ENCODE measurements at places on chromosomes 7 and 10.

DNA sequence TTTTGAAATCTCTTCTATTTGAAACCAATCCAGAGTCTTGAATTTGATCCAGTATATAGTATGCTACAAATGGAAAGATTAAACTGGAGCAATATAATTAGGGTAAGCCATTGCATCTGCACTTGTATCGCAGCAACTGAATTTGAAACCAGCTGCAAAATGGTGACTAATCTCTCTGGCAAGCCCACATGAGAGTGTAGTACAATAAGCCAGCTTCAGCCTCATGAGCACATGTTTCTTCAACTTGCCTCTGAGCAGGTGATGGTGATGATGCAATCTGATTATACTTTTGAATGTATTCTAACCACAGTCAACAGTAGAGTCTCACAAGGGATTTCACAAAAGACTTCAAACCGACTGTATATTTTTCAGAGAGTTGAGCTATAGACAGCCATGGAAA, 829 bp upstream of the RPA3 start:
- DNase-seq: no peak

DNA sequence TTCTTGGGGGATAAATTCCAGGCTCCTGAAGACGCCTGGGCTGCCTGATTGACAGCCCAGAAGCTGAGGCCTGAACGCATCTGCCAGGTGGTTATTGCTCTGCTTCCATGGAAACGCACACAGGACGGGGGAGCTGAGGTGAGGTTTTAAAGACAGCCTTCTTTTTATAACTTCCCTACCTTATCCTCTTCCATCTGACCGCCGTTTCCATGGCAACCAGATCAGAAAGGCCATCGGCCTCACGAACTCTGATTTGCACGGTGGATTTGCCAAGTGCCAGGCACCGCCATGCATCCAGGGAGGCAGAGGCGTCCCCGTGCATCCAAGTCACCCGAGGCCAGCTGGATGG, 260.9 kb downstream of the ADARB2 start:
- no peak for DNase-seq

DNA sequence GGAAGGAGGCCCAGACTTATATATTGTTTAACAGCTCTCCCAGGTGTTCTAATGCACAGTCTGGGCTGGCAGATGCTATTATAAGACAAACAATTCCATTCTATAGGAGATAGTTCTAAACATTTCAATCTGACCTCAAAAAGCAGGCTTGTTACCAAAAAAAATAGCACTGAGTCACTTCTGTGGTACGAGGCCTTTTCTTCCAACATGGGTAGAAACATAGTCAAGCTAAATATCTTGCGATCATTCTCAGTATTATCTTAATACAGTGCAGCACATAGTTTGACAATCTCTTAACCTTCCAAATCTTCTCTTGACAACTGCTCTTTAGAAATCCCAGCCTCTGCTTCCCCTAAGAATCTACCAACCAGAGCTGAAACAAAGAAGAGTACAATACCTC, 46.6 kb upstream of the MKX start:
- DNase-seq: no peak

- no peak for DNase-seq
Measured at GRCh38 chr7:65731562-65732035, 141.3 kb upstream of the VKORC1L1 start.

- DNase-seq: no peak
Measured at GRCh38 chr7:10076660-10077300, 896.9 kb upstream of the PHF14 start.

GRCh38 chr7:107638594-107638993, 22.0 kb upstream of the SLC26A4 start:
- DNase-seq: no peak

GRCh38 chr7:12954380-12955033, 267.1 kb downstream of the ARL4A start:
- no peak for DNase-seq

- no peak for DNase-seq
Measured at GRCh38 chr10:112347709-112348671, 25.9 kb upstream of the ACSL5 start.

DNA sequence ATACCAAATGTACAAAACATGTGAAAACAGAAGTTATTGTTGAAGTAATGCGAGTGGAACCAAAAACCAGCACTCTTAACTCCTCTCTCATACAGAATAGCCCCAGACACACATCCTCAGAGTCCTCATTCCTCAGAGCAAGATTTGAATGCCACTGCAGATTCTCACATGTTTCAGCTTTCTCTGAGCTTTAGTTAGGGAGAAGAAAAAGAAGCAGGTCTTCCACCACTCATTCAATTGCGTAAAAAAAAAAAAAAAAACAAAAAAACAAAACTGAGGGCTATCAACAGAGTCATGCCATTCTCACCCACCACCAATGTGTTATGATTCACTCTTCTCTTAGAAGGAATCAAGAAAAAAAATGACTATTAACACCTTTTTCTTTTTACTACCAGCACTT, 287.7 kb downstream of the IPMK start:
- DNase-seq: no peak

- DNase-seq: no peak
Measured at GRCh38 chr10:132229834-132230556, 43.2 kb downstream of the DPYSL4 start.

- DNase-seq: no peak
Measured at GRCh38 chr10:29301359-29301910, 12.6 kb downstream of the LYZL1 start.

- no peak for DNase-seq
Measured at GRCh38 chr7:74069086-74069541, 14.5 kb upstream of the LIMK1 start.

DNA sequence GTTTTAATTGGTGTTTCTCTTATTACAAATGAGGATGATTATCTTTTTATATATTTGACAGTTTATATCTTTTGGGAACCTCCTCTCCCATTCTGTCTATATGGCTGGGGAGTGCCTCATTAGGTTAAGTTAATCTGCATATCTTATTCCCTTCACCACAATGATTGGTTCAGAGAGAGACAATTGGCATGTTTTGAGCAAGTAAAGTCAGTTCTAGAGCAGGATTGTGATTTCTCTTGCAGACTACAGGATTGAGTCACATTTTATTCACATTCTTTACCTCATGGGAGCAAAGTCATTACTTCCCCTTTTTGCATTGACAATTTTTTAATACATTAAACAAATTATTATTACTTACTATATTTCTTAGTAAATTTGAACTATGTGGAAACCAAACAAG, 345.6 kb downstream of the MDFIC start:
- no peak for DNase-seq

DNA sequence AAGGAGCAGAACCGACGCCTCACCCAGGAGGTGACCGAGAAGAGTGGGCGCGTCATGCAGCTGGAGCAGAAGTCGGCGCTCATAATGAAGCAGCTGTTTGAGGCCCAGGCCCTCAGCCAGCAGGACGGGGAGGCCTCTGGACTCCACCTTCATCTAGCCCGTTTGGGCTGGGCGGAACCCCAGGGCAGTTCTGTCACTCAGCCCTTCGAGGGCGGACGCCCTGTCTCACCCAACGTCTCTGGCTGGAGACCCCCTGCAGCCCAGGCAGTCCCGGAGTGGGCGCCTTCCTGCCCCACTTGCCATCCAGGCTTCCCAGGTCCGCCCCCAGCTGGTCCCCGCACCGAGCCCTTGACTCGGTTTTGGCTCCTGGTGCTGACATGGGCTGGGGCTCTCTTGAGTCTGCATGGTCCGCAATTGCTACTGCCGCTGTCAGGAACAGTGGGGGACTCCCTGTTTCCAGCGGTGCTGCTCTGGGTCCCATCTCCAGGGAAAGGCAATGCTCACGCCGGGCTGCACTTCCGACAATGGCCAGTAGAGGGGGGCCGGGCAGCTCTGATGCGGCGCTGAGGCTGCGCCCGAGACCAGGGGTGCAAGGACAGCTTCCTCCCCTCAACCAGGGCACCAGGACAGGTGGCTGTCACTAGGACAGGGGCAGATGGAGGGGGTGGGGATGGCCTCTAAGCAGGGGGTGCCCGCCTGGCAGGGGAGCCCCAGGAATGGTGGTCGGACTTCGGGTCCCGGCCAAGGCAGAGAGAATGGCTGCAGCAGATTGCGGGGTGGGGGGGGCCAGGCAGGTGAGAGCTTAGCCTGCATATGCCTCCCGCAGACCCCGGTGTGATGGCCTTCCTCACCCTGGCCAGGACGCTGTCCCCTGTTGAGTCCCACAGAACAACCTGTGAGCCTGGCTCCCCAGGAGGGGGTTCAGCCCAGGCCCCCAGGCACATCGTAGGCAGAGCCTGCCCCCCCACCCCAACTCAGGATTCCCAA, 71.2 kb upstream of the KCTD7 start:
- peak; percentile 93 for DNase-seq

GRCh38 chr10:15419279-15419874, 48.3 kb upstream of the FAM171A1 start:
- DNase-seq: no peak

DNA sequence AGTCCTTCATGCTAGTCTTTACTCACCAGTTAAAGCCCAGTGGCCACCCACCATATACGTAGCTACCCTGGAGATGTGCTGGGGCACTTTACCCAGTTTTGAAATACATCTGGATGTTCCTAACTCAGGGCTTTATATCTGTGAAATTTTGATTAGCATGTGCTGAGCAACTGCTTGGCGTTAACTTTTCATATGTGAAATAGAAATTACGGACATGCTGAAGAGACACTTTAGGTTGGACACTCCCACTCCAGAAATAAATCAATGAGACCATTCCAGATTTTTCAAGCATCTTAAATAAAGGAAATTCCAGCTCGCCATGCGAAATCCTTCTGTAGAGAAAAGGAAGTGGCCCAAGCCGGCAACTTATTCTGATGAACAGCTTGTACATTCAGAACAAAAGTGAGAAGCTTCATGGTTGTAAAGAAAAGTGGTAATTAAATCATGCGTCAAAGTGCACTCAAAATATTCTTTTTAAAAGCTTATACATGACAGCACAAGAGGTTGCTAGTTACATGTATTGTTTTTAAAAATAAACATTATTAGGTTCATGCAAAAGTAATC, 153.5 kb upstream of the ITGB1 start:
- no peak for DNase-seq

- DNase-seq: peak; percentile 71
Measured at GRCh38 chr10:93991596-93992284, 2.0 kb upstream of the PLCE1 start.

DNA sequence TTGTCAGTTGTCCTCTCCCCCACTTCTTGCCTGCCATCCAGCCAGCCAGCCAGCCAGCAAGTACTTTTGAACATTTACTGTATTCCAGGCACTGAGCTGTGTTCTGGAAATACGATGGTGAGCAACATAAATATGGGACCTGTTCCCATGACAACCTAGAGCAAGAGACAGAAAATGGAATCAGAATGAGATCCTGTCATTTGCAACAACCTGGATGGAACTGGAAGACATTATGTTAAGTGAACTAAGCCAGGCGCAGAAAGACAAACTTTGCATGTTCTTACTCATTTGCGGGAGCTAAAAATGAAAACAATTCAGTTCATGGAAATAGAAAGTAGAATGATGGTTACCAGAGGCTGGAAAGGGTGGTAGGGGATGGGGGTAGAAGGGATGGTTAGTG, 140.7 kb downstream of the ICA1 start:
- no peak for DNase-seq

DNA sequence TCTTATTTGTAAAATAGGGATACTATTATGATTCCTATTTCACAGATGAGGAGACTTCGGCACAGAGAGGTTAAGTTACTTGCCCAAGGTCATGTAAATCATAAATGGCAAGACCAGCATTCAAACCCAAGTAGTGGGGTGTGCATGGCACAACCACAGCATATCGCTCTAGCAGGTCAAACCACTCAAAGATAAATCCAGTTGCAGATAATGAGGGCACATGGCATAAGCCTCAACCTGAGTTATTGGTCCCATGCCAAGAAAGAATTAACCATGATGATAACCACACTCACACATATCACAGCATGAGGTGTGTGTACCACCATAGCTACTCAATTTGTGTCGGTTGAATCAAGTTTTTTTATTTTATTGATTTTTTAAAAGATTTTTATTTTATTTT, 180.5 kb downstream of the CREB5 start:
- DNase-seq: no peak

DNA sequence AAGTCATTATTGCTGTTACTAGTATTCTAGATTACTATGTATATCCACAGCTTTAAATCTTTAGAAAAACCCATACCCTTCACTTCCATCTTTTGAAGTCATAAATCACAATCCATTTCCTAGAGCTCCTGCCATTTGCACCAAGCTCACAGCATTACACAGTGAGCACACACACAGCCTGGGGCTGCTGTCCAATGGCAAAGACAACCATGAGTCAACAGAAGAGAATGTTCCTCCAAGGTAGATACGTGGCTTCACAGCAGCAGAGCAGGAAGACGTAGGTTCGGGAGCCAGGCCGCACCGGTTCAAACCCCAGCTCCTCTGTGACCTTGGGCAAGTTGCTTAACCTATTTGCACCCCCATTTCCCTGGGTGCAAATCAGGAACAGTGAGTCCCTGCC, 234.6 kb downstream of the DIP2C start:
- peak; percentile 67 for DNase-seq

DNA sequence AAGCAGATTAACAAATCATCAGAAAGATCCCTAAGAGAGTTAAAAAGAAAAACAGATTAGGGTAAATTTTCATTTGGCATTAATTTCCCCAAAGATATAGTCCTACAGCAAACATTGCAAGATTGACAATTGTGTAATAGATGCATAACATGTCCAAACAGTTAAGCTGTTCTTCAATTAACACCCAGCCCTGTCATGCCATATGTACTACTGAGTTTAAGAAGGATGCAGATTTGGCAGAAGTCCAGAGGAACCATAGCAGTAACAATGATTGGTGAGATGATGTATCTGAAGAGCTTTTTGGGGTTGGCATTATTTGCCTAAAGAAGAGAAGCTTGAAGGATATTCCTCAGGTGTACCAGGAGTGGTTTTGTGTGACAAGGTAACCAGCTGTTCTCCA, 287.6 kb downstream of the LRMDA start:
- no peak for DNase-seq

DNA sequence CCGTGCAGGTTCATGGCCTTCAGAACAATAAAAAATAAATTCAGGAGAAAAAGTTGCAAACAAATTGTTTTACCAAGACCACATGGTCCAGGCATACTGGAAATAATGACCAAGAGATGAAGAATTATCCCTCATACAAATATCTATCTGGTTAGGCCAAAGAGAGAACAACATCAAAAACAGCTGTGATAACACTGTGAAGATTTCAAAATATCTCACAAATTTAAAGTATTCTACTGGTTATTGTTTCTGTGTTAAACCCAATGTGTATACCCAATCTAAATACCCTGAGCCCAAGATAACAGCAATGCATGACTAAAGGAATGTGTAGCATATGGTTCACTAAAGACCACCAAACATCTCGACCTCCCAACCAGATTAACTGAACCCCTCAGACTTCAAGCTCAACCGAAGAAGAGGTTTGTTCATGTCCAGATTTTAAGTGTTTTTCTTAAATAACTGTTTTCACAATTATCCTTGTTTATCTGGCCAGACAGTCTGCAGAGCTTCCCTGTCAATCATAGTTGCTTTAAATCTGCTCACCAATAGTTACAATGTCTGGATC, 10.9 kb downstream of the OR9A2 start:
- no peak for DNase-seq

DNA sequence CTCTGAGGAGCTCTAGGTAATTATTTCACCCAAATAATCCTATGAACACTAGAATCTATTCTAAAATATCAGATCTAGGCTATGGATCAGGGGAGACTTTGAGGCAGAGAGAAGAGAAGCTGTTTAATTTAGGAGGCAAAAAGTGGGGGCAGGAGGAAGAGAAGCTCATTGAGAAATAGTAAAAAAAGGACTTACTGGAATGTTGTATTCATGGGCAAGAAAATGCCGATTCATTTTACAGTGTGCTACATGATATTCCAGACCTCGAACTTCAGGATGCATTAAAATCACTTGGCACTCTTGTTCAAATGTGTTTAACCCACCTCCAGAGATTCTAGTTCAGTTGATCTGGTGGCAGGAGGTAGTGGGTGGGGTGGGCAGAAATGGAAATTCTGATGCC, 109.5 kb upstream of the ITGB1 start:
- no peak for DNase-seq

Data from 8988T (cell line).